ENCODE measurements at places on chromosomes 13 and 19. TPM values are rescaled to one million over a fixed set of nuclear protein-coding genes. Genes with fewer than 3 reads are reported as not detected.

Gene ZNF681
- 5.0 TPM for total RNA-seq

Gene CDX2
- total RNA-seq, result not detected

Gene PTPRS
- total RNA-seq, result 2.6 TPM

Gene VPS36
- total RNA-seq, result 29.6 TPM

Gene SPINT2
- 56.2 TPM for total RNA-seq

Gene PSG6
- total RNA-seq, result not detected

Gene CCDC122
- total RNA-seq, result 1.6 TPM

Gene SIAH3
- total RNA-seq, result 0.11 TPM

Gene FXYD1
- total RNA-seq, result 1.9 TPM

Gene ZNF284
- total RNA-seq, result 1.9 TPM

Gene OLFM4
- not detected for total RNA-seq

Gene TEX26
- not detected for total RNA-seq

Gene FGF22
- not detected for total RNA-seq

Gene LRRC8E
- total RNA-seq, result not detected

Gene KLK4
- not detected for total RNA-seq

Gene ZNF836
- total RNA-seq, result 12.6 TPM

Gene VSTM1
- not detected for total RNA-seq

Gene NLRP9
- not detected for total RNA-seq

All from activated CD8-positive, alpha-beta T cell treated with anti-CD3 and anti-CD28 coated beads for 36 hours (primary cell).